ENCODE measurements at places on chromosomes 13 and 19.

- no peak for DNase-seq
Measured at GRCh38 chr13:59635589-59635988, 528.1 kb downstream of the DIAPH3 start.

- DNase-seq = no peak
Measured at GRCh38 chr19:39968789-39969188, 2.2 kb upstream of the PSMC4 start.

DNA sequence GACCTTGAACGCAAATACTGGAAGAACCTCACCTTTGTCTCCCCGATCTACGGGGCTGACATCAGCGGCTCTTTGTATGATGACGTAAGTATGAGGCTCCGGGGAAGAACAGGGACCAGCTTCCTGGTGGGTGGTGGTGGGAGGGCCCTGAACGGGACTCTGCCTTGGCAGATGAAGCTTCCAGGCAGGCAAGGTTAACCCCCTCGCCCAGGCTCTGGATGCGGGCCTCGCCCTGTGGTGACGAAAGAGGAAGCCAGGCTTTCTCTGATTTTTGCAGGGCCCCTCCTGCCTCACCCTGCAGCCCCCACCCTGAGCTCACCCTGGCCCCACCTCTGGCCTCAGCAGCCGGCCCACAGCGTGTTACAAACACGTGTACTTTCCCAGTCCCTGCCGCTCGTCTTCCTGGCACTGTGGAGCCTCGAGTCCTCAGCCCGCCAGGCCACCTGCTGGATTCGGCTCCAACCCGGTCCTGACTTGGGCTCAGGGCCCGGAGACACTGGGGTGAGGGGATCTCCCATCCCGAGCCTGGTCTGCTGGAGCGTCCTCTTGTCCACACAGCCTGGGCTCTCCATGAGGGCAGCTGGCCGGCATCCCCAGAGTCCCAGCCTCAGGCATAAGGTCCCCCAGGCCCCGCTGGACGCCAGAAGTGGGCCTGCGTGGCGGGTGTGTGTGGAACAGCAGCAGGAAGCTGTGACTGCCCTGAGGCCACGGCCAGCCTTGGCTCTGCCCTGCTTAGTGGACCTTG lies 72.4 kb downstream of the KDM4B start:
- DNase-seq = no peak

- no peak for DNase-seq
Measured at GRCh38 chr13:100954430-100955305, 280.1 kb upstream of the TMTC4 start.

DNA sequence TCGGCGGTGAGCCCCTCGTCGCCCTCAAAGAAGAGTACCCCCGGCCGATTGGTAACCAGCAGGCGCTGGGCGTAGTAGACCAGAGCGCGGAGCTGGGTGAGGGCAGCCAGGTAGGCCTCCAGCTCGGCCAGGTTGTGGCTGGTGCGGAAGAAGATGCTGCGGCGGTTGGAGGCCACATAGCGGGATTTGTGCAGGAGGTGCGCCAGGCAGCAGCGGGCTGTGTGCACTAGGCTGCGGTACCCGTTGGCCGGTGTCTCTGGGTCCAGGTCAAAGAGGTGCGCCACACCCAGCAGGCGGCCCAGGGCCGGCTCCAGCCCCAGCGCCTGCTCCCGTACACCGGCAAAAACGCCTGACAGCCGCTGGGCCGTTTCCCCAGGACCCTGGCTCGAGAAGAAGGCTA lies 16.8 kb downstream of the LIPE start:
- no peak for DNase-seq

DNA sequence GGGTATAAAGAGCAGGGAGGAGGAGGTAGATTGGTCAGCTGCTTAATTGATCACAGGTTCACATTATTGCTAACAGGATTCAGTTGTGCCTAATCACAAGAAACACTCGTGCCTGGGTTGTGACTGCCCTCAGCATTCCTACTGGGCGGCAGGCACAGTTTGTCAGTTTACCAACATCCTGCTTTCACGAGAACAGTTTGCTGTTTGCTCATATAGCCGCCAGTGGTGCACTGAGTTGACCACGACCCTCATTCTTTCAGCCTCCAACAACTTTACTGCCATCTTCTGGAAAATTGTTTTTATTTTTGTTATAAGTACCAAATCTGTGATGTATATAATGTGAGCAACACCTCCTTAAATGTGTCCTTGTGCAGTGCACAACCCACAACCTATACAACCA lies 16.2 kb upstream of the IFT88 start:
- DNase-seq = no peak

GRCh38 chr13:75357576-75358289 lies 124.2 kb downstream of the TBC1D4 start:
- DNase-seq = peak; percentile 28

- no peak for DNase-seq
Measured at GRCh38 chr19:32336259-32337083, 8.9 kb upstream of the ZNF507 start.

- peak; percentile 56 for DNase-seq
Measured at GRCh38 chr19:50486823-50487515, 10.3 kb upstream of the GARIN5A start.

- DNase-seq = no peak
Measured at GRCh38 chr19:10854350-10855089, 6.3 kb downstream of the C19orf38 start.

- DNase-seq = no peak
Measured at GRCh38 chr19:498511-498891, 2.2 kb downstream of the MADCAM1 start.

- DNase-seq = no peak
Measured at GRCh38 chr19:37505958-37506386, 767 bp upstream of the ZNF793 start.

- no peak for DNase-seq
Measured at GRCh38 chr13:67281466-67281865, 51.3 kb upstream of the PCDH9 start.

DNA sequence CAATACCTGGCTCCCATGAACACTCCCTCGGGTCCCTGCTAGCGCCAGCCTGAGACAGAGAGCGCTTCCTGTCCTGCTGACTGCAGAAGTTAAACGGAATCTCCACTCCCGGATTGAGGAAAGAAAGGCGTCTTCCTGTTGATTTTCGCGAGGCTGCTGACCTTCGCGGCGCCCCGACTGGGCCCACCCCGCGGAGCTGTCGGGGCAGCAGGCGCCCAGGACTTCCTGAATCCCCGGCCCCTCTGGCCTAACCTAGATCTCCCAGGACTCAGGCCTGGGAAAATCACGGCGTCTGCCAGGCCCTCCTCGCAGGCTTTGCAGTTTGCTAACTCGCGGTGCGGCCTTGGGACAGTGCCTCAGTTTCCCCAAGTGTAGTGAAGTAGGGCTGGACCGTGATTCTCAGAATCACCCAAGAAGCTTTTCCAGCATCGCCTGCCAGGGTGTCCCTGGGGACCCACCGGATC lies 108.8 kb downstream of the KCTD15 start:
- no peak for DNase-seq

GRCh38 chr19:7904074-7905020 lies 670 bp downstream of the MAP2K7 start:
- no peak for DNase-seq

GRCh38 chr19:16562608-16563025 lies 9.6 kb downstream of the SLC35E1 start:
- DNase-seq = no peak

GRCh38 chr19:32580353-32580900 lies 563 bp upstream of the PDCD5 start:
- DNase-seq = no peak

GRCh38 chr13:39370554-39370953 lies 232.4 kb downstream of the LHFPL6 start:
- DNase-seq = no peak

- DNase-seq = no peak
Measured at GRCh38 chr19:18896421-18896841, 473 bp upstream of the CERS1 start.

- no peak for DNase-seq
Measured at GRCh38 chr13:49367640-49368422, 76.0 kb downstream of the CAB39L start.

All from stimulated activated CD4-positive, alpha-beta T cell treated with anti-CD3 and anti-CD28 coated beads, Interleukin-12 subunit alpha, Interleukin-12 subunit beta, amount 100 ng/mL, for 24 hours (primary cell).